ENCODE measurements at places on chromosomes 7 and 10.

GRCh38 chr10:47449979-47450378 lies 33.9 kb downstream of the ANXA8 start:
- no peak for DNase-seq

DNA sequence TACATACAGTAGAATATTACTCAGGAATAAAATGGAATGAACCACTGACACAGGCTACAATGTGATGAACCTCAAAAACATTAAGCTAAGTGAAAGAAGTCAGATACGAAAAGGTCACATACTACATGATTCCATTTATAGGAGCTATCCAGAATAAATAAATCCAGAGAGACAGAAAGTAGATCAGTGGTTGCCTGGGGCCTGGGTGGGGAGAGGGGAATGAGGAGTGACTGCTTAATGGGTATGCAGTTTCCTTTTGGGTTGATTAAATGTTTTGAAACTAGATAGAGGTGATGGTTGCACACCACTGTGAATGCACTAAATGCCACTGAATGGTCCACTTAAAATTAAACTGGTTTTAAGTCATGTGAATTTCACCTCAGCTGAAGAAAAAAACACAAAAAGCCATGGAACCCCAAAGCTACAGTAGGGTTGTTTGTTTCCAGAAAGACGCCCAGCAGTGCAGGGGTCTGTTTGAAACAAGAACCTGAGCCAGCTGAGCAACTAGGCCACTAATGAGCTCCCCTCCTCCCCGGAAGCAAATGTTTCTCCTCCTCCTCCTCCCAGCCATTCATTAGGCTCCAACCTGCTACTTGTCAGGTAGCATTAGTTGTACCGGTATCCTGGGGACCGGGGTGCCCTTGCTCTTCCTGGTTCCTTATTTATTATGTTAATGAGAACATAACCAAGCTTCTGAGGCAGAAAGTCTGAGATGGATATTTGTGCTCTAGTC lies 168.4 kb downstream of the EVX1 start:
- DNase-seq = no peak

- peak; percentile 92 for DNase-seq
These were observed 232.5 kb downstream of the SKIDA1 start for GRCh38 chr10:21292763-21293517.

GRCh38 chr7:102451371-102452054 lies 13.2 kb downstream of the ALKBH4 start:
- no peak for DNase-seq

GRCh38 chr7:18993933-18994668 lies 123.3 kb downstream of the TWIST1 start:
- no peak for DNase-seq

- DNase-seq = peak; percentile 35
These were observed 137.6 kb downstream of the C10orf105 start for GRCh38 chr10:71582019-71582418.

- DNase-seq = peak; percentile 19
These were observed 18.5 kb upstream of the LMOD2 start for GRCh38 chr7:123637203-123637602.

- DNase-seq = no peak
These were observed 318.0 kb downstream of the PAXIP1 start for GRCh38 chr7:154684666-154685563.

DNA sequence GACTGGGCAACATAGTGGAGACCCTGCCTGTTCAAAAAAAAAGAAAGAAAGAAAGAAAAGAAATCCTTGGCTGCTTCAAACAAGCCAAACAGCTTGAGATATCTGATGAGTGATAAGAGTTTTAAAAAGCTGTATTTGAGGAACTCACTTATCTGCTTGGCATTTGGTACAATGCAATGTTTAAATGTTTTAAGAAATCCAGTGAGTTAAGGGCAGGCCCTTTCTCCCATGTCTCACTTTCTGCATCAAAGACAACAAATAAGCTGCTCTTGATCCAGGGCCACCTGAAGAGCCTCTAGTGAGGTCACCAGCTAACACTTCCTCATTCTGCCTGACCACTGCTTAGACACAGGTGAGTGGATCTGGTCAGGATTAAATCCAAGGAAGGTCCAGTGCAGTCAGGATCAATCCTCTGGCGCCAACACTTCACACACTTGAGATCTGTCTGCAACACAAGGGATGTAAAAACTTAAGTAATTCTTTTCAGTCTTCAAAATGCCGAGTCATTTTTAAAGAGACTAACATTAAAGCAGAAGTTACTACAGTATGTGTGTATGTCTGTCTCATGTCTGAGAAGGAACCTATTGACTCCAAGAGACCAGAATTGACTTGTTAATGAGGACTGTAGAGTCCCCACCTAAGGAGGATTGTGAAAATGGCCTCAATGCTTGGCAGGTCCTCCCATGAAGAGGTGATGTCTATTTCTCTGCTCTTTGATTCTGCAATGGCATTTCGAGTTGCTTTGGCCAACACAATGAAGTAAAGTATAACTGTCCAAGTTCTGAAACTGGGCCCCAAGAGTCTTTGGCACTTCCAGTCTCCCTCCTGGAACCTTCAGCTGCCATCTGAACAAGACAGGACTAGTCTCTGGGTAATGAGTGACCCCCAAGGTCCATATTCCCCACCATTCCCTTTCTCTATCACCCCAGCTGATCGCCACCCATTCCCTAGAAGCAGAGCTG lies 43.1 kb downstream of the CREB3L2 start:
- DNase-seq = no peak

DNA sequence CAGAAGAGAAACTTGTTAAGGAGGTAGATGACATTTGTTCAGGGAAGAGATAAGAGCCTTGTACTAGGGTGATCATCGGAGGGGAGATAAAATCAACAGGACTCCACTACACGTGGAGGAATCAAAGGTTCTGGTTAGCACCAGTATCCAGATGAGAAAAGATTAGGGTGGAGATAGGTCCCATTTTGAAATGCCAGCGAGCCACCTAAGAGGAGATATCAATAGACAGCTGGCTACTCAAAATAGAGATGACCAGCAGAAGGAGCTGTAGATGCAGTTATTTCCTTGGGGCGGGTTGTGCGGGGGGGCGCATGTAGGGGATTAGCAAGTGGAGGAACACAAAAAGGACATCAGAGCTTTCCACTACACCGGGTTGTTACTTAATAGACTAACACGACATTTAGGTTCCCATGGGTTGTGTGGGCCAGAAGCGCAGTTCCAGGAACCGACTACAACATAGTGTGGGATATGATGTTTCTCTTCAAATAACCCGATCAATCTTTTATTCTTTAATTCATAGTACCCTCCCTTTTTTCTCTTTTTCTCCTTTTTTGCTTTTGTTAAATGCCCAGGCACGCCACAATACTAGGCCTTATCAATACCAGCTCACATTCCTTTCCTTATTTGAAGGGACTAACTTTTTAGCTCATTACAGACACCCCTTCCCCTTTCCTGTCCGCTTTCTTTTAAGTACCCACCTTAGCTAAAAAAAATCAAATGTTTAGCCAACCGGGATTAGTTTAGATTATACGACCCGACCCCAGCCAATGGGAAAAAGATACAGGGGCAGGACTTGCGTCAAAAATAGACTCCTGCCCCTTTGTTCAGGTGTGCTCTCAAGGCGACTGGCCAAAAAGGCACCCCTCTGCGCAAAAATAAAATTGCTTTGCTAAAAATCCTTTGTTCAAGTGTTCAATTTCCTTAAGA lies 2.0 kb upstream of the KIF11 start:
- DNase-seq = peak; percentile 88

DNA sequence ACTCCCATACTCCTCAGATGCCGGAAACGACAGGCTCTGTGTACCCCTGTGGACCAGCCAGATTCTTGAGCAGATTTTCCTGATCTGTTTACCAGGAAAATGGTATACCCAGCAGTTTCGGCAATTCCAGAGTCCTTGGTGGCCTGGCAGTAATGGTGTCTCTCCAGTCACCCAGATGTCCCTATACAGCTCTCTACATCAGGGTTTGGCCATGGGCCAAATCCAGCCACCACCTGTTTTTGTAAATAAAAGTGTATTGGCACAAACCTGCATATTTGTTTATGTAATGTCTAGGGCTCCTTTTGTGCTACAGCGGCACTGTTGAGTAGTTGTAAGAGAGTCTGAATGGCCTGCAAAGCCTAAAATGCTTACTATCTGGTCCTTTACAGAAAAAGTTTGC lies 491.3 kb downstream of the RPS24 start:
- no peak for DNase-seq

DNA sequence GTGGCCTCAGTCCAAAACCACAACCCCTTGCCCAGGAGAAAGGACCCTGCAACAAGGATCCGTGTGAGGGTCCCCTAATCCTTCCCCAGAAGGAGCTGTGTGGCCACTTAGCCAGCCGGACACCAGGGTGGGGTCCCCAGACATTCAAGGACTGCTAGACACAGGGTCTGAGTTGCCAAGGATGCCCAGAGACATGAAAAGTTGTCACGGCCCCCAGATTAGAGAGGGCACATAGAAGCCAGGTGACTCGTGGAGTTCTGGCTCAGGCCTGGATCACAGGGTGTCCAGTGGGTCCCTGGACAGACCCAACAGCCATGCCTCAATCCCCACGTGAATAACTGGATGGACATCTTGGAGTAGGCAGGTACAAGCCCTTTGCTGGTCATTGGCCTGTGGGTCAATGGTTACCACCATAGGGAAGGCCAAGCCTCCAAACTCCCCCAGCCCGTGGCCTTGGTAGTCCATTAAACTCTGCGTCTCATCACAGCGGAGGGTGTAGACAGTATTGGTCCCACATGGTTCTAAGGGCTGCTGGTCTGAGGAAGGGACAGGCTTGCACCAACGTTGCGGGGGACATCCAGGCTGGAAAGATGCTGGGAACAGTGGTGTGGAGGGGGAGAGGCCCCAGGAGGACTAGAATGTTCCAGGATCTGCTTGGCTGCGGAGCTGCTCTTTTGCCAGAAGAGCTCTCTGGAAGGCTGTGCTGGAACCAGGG lies 205.9 kb upstream of the PPP2R2D start:
- DNase-seq = no peak

GRCh38 chr10:28952523-28952922 lies 275.2 kb downstream of the BAMBI start:
- DNase-seq = no peak

DNA sequence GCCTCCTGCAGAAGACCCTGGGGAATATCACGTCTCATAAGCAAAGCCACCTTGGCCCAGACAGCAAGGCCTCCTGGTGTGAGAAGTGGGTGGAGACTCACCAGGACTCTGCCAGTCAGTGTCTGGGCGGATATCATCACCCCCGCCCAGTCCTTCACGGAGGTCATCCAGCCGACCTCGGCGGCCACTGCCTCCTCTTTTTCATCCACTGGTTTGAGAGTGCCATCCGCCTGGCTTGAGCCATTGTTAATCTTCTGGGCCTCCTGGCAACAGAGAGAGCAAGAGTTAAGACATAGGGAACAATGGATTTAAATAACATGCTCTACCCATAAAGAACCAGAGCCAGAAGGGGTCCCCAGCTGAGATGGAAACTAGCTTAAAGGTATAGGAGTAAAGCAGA lies 233.8 kb downstream of the KCNMA1 start:
- DNase-seq = no peak

GRCh38 chr10:82625512-82626189 lies 750.7 kb downstream of the NRG3 start:
- DNase-seq = no peak

DNA sequence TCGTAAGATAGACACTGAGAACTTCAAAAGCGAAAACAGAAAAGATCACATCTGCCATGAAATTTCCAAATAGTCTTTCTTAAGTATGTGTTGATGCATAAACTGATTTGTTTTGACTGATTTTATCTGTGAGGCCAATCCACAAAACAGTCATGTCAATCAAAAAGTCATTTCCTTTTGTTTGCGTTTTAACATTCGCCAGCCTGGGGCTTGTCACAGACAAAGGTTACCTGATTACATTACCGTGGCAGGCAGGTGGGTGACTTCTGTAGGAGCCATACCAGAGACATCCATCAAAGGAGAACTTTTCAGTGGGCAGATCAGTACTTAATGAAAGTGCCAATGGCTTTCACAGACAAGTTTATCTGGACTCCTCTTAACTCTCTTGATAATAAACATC lies 45.5 kb upstream of the BET1 start:
- DNase-seq = no peak

DNA sequence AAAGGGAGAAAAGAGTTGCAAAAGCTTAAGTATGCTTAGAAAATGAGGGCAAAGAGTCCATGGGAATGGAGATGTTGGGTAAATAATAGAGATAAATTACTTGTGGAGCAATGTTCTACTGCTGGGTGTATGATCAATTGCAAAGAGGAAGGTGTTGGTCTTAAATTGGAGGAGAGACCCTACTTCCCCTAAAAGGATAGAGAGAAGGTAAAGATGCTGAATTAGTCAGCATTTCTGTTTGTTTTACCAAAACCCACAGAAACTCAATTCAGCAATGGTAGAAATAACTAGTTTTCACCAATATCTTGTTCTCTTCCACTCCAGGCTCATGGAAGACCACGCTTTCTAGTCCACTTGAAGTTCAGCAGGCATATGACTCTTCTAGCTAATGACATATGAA lies 32.1 kb downstream of the ASB4 start:
- DNase-seq = no peak

- DNase-seq = no peak
These were observed 49.9 kb downstream of the SIRT1 start for GRCh38 chr10:67934336-67934735.

- no peak for DNase-seq
These were observed 198.1 kb upstream of the NFE2L3 start for GRCh38 chr7:25953859-25954258.

DNA sequence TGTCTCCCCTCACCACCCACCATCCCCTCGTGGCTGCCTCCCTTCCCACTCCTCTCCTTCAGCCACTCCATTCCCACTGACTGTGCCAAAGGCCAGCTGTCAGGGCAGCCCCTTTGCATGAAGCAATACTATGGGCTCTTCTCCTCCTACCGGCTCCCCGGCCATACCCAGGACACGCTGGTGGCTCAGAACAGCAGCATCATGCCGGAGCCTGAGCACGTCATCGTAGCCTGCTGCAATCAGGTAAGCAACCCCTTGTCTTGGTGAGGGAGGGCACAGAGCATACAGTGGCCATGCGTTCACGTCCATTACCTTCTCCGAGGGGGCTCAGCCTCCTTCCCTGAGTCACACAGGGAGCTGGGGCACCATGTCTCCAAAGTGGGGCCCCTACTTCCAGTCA lies 11.6 kb downstream of the CHAT start:
- no peak for DNase-seq

GRCh38 chr7:139896831-139897230 lies 67.8 kb downstream of the TBXAS1 start:
- DNase-seq = no peak

DNA sequence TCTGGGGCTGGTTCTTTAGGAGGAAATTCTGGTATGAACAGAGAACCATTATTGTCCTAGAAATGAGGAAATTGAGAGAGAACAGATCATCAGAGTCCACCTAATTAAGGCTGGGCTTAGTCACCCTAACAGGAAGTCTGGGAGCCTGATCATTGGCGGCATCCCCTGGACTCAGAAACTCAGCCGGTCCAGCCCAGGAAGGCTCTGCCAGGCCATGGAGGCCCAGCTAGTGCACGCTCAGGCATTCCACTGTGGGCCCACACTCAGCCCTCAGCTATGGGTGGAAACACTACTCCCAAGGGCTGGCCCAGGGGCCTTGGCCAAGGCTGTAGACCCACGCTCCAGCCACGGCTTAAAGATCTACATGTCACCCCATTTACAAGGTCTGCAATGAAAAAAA lies 109.2 kb downstream of the PTPN20 start:
- DNase-seq = peak; percentile 13

GRCh38 chr7:158004123-158004490 lies 583.5 kb downstream of the PTPRN2 start:
- no peak for DNase-seq

Data from RKO (cell line).